Stimulated activated CD4-positive, alpha-beta T cell treated with anti-CD3 and anti-CD28 coated beads, Interleukin-1b, Interleukin-23, amount 100 ng/mL, for 1 hour (primary cell): ENCODE measurements at places on chromosomes 2 and 18.

- no peak for DNase-seq
These were observed 78.1 kb downstream of the SPIRE1 start for GRCh38 chr18:12579775-12580174.

DNA sequence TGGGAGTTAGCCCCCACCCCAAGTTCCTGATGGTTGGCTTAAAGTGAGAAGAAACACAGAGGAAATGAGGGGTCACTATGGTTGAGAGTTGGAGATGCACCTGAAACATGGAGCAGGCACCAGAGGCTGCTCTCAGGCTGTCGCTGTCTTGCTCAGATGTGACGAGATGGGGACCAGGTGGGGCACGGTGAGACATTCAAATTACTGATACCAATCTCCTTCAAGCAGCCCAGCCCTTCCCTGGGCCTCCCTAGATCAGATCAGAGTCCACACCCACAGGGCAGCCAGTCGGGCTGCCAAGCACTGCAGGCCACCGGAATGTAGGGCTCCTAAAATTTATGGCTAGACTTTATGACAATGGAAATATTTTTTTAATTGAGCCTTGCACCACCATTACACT, 176.6 kb downstream of the CELF4 start:
- DNase-seq: no peak

- no peak for DNase-seq
These were observed 195.3 kb upstream of the MEIS1 start for GRCh38 chr2:66239655-66240054.

DNA sequence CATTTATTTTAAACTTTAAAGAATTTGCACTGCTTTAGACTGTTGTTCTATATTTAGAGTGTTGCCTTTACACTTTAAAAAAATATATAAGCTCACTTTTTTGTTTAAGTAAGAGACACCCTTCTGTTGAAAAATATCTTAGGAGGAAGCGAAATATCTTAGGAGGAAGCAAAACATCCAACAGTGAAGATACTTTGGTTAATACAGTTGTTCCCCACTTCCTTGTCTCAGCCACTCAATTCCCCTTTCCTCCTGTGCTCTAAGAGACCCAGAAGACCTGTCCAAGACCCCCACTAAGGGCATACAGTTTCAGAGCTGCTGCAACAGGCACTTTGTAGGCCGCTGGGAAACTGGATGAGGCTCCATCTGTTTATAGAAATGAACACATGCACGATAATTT, 5.7 kb downstream of the SERPINB8 start:
- DNase-seq: no peak

DNA sequence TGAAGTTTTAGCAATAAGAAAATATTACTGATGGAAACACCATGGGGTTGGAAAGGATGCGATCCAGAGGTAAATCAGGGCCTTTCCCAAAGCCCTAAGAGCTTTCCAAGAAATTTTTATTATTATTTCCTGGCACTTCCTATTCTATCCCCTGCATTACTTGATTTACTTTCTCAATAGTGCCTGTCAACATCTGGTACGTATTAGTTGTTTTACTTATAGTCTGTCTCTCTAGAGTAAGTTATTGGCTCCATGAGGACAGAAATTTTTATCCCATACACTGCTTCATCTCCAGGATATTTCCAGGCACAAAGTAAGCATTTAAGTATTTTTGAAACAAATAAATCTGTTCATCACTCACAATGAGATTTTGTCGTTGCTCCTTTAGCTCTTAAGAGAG, 18.1 kb downstream of the PPP4R1 start:
- no peak for DNase-seq

- no peak for DNase-seq
These were observed 57.3 kb downstream of the NRP2 start for GRCh38 chr2:205739620-205740019.

DNA sequence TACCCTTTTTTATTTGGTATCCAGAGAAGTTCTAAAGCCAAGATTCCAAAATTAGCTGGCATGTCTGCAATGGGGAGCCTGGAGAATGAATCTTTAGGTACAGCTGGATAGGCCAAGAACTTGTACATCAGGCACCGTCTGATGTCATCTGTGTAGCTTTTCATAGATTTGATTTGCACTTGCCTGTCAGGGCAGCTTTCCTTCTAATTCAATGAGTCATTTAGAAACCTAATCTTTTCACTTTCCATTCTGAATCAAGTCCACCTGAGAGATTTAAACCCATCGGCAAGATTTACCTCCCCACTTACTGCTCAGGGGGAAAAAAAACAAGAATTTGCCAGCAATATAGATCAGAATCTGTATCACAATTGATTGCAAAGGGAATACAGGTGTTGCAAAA, 60.9 kb upstream of the ACAA2 start:
- no peak for DNase-seq

DNA sequence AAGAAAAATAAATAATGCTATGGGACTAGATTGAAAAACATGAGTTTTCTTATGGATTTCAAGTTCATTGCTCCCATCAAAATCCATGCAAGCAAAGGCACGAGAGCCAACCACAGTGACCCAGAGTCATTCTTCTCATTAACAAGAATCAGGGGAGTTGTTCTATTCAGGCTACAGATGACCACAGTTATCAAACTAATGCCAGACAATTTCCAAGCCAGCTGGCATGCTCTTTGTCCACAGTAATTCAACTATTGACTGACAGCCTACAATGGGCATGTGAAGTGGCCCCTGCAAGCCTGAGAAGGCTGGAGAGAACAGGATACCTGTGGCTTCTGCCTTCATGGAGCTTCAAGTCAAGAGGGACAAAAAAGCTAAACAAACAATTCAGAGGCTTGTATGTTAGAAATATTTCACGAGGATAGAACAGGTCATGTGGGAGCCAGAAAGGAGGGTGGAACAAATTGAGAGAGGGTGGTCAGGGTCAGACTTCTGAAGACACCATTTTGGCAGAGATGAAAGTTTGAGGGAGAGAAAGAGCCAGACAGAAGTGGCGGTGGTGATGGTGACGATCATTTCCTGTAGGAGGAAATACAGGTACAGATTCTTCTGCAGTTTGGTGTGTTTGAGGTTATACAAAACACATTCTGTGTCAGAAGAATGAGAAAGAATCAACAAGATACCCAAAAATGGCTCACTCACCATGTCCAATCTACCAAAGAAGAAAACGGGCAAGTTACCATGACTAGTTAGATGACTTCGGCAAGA, 732.4 kb downstream of the RNF144A start:
- DNase-seq: no peak

- DNase-seq: no peak
These were observed 71.8 kb upstream of the NCKAP5 start for GRCh38 chr2:133640103-133640502.

DNA sequence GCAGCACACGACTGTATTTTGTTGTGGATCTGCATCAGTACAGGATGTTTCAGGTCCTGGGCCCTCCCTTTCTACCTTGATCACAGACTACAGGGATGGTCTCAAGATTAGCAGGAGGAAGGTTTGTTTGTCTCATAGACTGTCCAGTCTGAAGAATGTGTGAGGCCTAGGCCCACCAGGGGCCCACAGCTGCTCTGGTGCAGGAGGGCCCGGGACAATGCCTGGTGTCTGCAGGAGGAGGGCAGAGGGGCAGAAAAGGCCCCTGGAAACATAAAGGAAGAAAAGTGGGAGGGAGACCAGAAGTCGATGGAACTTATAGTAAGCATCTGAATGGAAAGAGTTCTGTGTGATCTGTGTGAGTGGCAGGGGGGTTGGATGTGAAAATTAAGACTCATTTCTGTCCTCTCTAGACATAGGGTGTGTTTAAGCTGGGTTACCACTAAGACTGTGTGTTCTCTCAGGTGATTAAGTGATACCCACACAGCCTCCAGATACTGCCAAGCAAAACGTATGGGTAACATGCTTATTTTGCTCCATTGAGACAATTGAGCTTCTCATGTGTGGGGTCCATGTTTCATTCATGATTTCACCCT, 33.4 kb upstream of the LPIN2 start:
- no peak for DNase-seq

DNA sequence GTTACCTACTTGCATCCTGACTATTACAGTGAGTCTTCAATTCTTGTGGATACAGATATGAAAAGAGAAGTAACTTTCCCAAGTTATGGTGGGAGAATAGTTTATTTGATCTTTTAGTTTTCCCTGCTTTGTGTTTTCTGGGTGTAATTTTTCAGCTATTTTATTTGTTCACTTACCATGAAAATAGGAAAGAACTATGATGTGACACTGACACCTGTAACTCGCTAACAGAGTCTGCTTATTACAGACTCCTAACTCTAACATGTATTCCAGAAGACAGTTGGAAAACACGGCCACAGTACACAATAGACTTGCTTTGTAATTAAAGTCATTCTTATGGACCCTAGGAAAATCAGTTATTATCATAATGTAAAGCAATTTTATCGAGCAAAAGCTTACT, 323.2 kb downstream of the LRRTM1 start:
- DNase-seq: no peak

DNA sequence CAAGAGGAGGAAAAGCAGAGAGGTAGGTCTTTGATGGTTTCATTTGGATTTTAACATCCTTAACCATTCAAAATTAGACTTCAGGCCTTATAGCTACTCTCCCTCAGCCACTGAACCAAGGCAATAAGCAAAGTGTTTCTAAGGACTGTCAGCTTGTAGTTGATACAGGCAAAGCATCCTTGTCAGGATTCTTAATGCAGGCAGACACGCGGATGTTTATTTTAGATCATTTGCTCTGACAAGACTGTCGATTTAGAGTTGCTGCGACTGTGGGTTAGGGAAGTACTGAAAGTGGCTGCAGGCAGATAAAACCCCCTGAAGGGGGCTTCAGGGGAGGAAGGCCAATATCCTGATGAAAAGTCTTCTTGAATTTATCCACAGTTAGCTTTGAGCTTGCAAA, 46.6 kb downstream of the CDH20 start:
- no peak for DNase-seq

GRCh38 chr18:2656237-2656980, 883 bp downstream of the SMCHD1 start:
- peak; percentile 12 for DNase-seq

GRCh38 chr2:173898996-173899395, 66.2 kb downstream of the SP3 start:
- no peak for DNase-seq

GRCh38 chr2:172582656-172583055, 26.8 kb downstream of the PDK1 start:
- no peak for DNase-seq

GRCh38 chr2:242041816-242042215, 172.3 kb downstream of the RTP5 start:
- DNase-seq: no peak

DNA sequence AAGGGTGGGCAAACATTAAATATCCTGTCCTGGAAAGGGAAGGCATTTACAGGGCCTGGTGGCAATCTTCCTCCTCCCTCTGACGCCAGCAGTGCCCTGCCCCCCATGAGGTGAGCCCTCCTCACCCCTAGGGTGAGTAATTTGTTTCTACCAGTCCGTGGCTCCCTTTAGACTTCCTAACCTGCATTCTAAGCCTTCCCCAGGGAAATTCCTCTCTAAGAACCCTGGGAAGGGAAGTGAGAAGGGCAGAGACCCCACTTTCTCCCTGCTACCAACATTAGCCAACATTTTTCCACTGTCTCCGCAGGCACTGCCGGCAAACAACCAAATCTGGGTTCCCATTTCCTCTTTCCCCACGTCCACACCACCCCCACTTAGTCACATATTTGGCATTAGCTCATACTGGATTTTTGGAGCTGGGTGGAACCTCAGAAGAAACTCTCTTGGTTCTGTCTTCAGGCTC, 69.3 kb downstream of the NRP2 start:
- DNase-seq: no peak

DNA sequence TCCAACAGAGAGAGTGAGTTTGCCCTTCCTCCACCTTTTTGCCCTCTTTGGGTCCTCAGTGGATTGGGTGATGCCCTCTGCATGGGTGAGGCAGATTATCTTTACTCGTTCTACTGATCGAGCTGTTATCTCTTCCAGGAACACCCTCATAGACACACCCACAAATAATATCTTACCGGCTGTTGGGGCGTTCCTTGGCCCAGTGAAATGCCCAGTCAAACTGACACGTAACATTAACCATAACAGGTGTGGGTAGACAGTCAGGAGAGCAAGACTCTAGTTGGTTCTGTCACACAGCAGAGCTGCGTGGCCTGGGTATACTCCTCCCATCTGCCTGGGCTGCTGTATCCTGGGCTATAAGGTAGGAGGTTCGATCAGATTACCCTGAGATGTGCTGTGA, 144.1 kb downstream of the AGAP1 start:
- DNase-seq: no peak

DNA sequence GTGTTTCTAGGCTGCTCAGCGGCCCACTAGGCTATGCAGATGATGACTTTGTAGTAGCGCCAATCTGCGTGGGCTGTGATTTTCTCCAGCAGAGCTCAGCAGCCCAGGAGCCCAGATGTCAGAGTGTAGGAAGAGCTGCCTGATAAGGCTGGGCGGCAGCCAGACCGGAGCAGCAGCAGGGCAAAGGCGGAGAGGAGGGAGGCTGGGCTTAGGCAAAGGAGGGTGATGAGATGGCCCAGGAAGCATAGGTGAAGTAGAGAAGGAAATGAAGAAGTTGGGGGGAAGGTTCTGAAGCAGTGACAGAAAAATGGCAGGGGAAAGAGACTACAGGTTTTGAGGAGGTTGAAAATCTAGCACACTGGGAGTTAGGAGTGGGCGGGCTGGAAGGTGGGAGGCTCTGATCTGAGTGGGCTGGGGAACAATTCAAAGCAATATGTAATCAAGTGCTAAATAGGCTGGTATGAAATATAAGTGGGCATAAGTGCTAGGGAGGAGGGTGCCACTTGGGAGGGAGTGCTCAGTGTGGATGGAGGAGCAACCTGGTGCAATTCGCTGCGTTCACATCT, 50.6 kb upstream of the STPG4 start:
- no peak for DNase-seq

- no peak for DNase-seq
These were observed 18.7 kb upstream of the ASPRV1 start for GRCh38 chr2:69979902-69980807.

GRCh38 chr2:240949791-240950705, 43.9 kb downstream of the CROCC2 start:
- DNase-seq: no peak

DNA sequence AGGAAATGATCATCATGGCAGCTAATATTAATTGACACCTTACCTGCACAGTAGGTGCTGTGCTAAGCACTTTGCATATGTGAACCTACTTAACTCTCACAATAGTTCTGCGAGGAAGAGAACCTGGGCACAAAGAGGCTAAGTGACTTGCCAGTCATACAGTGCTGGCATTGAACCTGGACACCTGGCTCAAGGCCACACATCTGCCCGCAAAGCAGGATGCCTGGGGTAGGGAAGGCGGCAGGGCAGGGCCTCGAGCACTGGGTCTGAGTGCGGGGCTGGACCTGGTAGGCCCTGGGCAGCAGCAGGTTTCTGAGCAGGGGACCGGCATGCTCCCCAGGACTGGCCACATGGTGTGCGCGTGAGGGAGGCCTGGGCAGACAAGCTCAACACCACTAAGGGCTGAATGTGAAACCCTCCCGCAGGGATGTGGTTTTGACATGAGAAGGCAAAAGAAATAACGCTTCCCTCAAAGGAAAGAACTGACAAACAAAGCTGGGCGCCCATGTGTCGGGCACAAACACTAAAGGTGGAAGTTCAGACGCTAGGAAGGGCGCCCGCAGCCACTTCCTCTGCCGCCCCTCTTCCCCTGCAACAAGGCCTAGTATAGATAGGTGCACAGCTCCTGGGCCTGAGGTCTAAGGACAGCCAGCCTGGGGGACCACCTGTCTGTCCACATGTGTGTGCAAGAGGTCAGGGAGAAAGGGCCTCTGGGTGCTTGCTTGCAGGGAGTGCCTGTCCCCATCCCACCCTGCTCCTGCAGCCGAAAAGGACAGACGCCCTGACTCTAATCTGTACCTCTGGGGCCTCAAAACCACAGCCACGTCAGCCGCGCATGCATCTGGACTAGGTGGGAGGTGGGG, 92.5 kb downstream of the ZFP36L2 start:
- peak; percentile 29 for DNase-seq
